ENCODE measurements at places on chromosomes 5 and 9. TPM values are rescaled to one million over a fixed set of nuclear protein-coding genes. Genes with fewer than 3 reads are reported as not detected.

GRCh38 chr5:154220625-154221024, 30.1 kb downstream of the GALNT10 start:
- no peak for DNase-seq
- no peaks in the 10 kb centered on the region for H3K27me3 ChIP-seq
- no peaks in the 10 kb centered on the region for H3K4me1 ChIP-seq
- no peak overlapping the region for H3K27ac ChIP-seq
- H3K4me3 ChIP-seq: no peak overlapping the region
- no peaks in the 10 kb centered on the region for H3K36me3 ChIP-seq

DNA sequence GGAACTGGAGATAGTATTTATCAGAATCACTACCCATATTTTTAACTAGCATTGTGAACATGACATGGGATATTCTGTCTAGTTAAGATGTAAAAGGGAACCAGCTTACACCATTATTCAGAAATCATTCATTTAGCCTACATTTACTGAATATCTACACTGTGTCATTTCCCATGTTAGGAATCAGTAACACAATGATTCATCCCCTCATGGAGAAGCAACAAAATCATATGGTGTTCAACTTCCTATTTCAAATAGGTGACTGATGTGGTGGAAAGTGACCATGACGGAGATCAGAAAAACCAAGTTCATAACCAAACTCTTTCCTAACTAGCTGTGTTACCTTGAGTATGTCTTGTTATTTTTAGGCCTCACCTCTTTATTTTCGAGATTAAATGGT, 550.0 kb upstream of the TUSC1 start:
- H3K4me1 ChIP-seq: no peaks in the 10 kb centered on the region
- H3K27me3 ChIP-seq: no peaks in the 10 kb centered on the region
- H3K36me3 ChIP-seq: no peaks in the 10 kb centered on the region
- no peak for DNase-seq

DNA sequence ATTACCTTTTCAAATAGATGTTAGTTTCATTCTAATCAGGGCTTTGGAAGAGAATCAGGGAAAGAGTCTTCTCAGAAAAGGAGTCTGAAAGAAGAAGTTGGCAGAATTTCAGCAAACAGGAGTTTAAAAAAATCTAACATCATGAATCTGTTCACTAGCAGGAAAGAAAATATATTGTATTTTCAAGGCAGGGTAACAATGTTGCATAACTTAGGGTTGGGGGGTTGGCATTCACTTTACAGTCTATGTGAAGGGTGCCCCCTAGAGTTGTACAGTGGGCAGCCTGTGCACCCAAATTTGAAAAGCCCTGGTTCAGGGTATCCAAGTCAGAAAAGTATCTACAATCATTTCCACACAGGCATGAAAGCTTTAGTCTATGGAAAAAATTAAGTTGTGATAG, 348.4 kb upstream of the SLC30A5 start:
- H3K36me3 ChIP-seq: no peaks in the 10 kb centered on the region
- no peaks in the 10 kb centered on the region for H3K27me3 ChIP-seq
- H3K4me1 ChIP-seq: peaks cover 30% of the 10 kb centered on the region
- no peak overlapping the region for H3K27ac ChIP-seq
- DNase-seq: no peak
- H3K4me3 ChIP-seq: no peak overlapping the region

DNA sequence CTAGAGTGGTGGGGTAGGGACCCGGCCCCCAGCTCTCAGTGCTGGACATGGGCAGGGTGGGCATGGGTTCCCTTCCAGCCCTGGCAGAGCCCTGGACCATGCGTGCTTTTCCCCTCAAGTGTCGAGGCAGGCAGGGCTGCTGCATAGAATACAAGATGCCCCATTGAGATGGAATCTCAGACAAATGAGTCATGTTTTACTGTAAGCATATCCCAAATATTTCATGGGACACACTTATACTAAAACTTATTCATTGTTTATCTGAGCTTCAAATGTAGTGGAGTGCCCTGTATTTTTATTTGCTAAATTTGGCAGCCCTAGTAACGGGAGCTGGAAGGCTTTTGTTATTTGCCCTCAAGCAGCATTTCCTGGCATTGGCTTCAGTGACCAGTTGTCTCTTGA, 3.2 kb upstream of the RNU6ATAC start:
- H3K27ac ChIP-seq: no peak overlapping the region
- no peaks in the 10 kb centered on the region for H3K36me3 ChIP-seq
- no peak for DNase-seq
- H3K4me1 ChIP-seq: peaks cover 10% of the 10 kb centered on the region

The ADRB2 gene
- 4.8 TPM for total RNA-seq

All from psoas muscle (tissue), 8 donors.